ENCODE measurements at places on chromosomes 16 and 17. TPM values are rescaled to one million over a fixed set of nuclear protein-coding genes. Genes with fewer than 3 reads are reported as not detected.

GRCh38 chr17:10337976-10338375 is 34.8 kb downstream of the MYH13 start:
- no peak for DNase-seq

- no peak for DNase-seq
Measured at GRCh38 chr17:2695243-2695960, 16.2 kb downstream of the CLUH start.

DNA sequence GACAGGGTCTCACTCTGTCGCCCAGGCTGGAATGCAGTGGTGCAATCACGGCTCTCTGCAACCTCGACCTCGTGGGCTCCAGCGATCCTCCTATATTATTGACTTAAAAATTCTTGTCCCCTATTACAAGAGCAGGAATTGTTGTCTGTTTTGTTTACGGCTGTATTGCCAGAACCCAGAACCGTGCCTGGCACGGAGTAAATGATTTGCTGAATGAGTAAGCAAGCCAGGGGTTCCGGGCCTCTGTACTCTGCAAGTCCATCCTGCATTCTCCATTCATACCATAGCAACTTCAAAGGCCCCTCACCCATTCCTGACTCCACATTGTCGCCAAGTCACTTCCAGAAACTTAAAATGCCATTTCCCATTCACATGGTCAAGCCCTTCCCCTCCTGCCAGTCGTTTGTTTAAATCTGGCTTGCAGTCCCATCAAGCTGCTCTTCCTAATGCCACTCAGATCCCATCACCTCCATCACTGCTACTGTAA is 6.9 kb downstream of the ADCY9 start:
- no peak for DNase-seq

GRCh38 chr16:46817961-46818360 is 13.0 kb downstream of the C16orf87 start:
- DNase-seq: no peak

- no peak for DNase-seq
Measured at GRCh38 chr16:26905336-26905735, 161.4 kb upstream of the C16orf82 start.

- DNase-seq: no peak
Measured at GRCh38 chr16:76970087-76970744, 220.8 kb upstream of the MON1B start.

GRCh38 chr16:35196313-35196712 is 1736.9 kb downstream of the TP53TG3F start:
- no peak for DNase-seq

DNA sequence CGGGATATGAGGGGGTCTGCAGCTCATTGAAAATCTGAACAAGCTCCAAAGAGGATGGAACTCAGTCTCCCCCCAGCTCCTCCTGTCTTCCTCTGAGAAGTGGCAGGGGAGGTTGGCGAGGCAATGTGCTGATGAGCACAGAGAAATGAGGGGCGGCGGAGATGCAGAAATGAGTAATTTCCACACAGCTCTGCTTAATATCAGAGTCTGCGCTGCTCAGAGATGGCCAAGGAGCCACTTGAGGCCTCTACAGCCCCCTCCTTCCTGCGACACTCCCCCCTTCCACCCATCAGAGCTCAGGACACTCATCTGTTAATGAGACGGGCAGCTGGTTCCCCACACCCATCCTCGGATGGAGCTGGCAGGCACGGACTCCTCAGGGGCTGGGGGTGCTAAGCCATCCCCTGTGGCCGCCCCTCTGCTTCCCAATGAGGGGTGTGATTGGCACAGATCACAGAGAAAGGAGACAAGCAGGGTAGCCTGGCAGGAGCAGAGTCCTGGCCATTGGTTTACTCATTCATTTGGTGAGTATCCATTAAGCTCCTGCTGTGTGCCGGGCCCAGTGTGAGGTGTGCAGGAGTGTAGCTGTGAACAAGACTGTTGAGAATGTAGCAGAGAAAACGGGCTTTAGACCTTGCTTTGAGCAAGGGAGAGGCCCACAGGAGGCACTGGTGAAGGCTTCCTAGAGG is 12.7 kb upstream of the CRHR1 start:
- DNase-seq: no peak

GRCh38 chr17:57580055-57580739 is 164.9 kb downstream of the CCDC182 start:
- no peak for DNase-seq

DNA sequence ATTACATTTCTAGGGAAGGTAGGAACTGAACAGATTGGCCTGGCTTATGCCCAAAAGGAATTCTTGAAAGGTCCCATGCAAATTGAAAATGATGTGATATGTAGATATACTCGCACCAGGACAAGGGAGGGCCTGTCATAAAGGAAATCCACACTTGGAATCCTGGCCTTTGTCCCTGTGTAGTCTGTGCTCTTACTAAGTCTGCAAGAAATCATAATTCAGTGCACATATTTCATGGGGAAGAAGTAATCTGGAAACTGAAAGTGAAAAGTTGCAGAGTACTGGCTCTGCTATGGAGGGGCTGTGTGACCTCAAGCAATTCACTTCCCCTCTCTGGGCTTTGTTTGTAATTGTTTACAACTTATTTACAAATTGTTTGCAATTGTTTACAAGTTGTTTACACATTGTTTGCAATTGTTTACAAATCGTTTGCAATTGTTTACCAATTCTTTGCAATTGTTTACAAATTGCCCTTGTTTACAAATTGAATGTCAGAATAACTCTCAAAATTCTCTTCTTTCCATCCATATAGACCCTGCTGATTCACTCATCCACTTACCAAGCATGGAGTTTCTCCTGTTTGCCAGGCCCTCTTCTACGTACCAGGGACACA is 12.9 kb downstream of the SCNN1G start:
- DNase-seq: no peak

GRCh38 chr16:88770461-88771293 is 14.3 kb downstream of the PIEZO1 start:
- DNase-seq: no peak

- DNase-seq: no peak
Measured at GRCh38 chr16:11575223-11575589, 11.5 kb downstream of the LITAF start.

GRCh38 chr17:6135996-6136395 is 65.8 kb downstream of the WSCD1 start:
- DNase-seq: no peak

The CBLN1 gene
- 0.04 TPM for polyA plus RNA-seq

The SMIM36 gene
- not detected for polyA plus RNA-seq

The ITGB3 gene
- polyA plus RNA-seq: 19.2 TPM

The CDC27 gene
- polyA plus RNA-seq: 33.8 TPM

The C16orf92 gene
- not detected for polyA plus RNA-seq

The ASGR1 gene
- 1.6 TPM for polyA plus RNA-seq

All from urinary bladder (tissue), 4 donors.